ENCODE measurements at places on chromosomes 6 and 20.

DNA sequence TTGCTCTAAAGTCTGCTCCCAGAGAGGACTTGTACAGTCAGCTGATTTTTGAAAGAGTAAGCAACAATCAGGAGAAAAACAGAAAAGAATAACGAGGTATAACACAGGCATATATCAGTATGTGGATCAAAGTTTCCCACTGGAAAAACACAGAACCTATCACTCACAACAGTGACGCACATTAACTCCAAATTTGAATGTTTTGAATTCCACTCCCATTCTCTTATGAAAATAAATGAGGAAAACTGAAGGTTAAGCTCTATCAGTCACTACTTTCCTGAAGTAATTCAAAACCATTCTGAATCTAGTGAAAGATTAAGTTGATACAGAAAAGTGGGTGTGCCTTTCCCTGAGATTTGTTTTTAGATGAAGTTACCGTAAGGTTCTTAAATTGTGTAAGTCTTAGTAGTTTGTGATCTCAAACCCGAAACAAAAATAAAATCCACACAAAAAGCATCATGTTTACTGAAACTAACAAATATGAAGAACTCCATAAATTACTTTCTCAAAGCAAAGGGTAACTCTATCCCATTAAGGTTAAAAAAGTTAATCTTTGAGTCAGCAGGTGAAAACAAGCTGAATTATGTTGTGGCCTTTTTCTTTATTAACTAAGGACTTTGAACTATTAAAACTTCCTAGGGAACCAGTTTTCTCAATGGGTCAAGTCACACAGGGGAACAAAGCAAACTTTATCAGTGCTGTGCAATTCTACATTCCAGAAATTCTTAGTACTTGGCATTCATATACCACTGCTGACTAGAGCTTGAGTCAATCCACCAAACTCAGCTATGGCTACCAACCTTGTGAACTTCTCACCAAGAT is 115.7 kb downstream of the OGFRL1 start:
- DNase-seq, result no peak

- no peak for DNase-seq
Observed at GRCh38 chr6:25366903-25367545, 87.8 kb downstream of the CARMIL1 start.

GRCh38 chr20:57236813-57237584 is 29.4 kb downstream of the BMP7 start:
- no peak for DNase-seq

DNA sequence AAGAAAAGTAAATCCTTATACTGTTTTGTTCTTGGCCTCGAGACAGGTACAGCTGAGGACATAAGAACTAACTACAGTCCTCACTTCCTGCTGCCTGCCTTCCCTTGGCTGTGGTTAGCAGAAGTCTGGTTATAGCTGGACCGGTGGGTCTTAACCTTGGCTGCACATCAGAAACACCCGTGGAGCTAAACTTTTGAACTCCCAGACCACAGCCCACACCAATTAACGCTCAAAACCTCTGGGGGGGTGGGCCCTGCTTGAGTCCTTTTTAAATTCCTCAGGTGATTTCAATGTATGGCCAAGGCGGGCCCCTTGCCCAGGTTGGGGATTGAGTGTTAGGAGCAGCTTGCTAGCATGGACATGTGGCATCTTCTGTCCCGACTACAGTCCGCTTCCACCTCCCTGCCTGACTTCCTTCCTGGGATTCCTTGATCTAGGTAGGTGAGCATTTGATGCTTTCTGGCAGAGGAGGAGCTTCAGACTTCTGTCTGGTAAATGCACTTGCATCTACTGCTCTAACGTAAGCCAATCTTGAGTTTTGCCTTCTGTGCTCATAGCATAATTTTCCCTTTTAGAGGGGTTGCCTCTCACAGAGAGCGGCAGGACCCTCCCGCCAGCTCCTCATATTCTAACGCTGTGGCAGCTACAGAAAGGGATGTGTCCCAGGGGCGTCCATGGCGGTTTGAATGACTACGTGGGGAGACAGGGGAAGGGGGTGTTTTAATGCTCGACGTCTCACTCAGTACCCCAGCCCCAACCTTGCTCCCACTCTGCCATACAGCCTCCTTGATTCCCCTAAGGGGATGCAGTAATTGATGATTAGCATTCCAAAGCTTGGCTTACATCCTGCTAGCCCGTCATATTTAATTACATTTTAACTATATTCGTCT is 390.1 kb downstream of the ZFAND3 start:
- no peak for DNase-seq

DNA sequence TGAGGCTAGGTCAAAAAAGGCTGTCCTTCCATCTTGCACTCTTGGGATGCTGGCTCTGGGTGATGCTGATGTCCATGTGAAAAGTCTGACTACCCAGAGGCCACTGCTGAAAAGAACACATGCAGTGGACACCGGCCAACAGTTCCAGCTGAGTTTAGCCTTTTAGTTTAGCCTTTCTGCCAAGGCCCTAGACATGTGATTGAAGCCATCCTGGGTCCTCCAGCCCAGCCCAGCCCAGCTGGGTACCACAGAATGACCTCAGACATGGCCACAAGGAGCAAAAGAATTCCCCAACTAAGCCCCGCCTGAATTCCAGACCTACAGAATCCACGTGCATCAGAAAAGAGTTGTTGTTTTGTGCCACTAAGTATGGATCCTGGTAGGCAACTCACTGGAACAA is 17.4 kb downstream of the PIGT start:
- DNase-seq, result no peak

DNA sequence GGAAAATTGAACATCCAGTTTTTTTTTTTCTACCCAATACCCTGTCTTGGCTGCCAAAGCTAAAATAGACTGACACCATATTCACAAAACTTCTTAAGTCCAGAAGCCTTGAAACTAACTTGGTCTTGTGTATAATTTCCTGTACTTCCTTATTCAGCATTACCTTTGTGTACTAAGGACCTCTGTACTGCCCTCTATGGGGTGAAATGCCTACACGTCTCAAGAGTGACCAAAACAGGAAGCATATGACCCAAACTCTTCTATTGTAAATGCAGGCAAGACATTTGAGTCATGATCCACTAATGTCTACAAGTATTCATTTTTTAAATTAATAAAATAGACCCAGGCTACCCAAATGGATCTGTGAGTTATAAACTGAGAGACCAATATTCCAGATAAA is 50.4 kb downstream of the HMGCLL1 start:
- no peak for DNase-seq
